Umbilical cord (tissue), 2 donors: ENCODE measurements at places on chromosomes 12 and 14. TPM values are rescaled to one million over a fixed set of nuclear protein-coding genes. Genes with fewer than 3 reads are reported as not detected.

- DNase-seq = no peak
These were observed 34.6 kb downstream of the CEP128 start for GRCh38 chr14:80906946-80907345.

DNA sequence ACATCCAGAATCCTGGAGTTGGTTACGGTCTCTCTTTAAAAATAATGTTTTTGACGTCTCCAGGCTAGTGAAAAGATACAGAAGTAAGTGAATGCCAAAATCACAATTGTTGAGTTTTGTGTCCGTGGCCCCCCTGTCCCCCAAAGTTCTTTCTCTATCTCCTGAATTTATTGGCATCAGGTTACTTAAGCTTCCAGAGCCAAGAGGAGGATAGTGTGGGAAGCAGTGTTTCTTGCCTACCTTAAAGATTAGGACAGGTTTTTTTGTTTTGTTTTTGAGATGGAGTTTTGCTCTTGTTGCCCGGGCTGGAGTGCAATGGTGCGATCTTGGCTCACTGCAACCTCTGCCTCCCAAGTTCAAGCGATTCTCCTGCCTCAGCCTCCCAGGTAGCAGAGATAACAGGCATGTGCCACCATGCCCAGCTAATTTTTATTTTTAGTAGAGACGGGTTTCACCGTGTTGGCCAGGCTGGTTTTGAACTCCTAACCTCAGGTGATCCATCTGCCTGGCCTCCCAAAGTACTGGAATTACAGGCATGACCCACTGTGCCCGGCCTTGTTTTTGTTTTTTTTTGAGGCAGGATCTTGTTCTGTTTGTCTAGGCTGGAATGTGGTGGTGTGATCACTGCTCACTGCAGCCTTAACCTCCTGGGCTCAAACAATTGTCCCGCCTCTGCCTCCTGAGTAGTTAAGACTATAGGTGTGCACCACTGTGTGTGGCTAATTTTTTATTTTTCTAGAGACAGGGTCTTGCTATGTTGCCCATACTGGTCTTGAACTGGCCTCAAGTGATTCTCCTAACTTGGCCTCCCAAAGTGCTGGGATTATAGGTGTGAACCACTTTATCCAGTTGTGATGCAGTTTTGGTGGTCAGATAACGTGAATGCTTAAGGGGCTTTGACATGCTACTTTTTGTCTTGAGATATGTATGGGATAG, 5.4 kb downstream of the SRSF5 start:
- DNase-seq = no peak

DNA sequence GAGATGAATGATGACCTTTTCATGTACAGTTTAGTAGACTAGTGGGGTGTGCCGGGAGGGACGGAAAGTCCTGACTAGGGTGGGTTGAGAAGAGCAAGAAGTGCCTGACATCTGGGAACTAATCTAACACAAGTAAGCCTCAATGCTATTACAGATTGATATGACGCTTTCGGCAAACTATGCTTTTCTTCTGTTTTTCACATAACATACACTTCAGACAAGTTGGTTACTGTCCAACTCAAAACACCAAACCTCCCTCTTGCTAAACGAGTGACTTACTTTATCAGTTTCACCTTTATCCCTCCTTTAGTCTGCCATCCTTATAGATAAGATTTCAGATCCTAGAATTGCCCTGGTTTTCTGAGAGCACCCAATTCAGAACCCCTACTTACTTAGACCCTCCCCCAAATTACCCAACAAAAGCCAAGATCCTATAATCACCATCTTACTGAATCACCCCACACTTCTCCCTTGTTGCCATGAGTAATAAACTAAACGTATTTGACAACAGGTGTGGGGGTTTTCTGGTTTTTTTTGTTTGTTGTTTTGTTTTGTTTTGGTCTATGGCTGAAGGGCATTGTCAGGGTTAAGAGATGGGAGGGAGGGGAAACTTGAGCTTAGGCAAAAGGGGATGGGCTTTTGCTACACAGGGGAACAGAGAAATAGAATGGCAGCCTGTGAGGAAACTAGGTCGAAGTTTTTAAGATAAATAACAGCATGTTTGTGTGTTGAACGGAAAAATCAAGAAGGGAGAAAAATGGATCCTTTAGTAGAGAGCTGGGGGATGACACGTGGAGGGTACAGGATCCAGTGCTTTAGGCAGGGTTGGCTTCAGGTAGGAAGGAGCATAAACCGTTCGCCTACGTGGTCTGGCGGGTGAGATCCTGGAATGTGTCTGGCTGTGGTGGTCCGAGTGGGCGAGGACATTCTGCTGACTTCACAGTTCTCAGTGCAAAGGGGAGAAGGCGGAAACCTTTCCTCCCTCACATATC, 6.1 kb upstream of the PSMA3 start:
- peak; percentile 70 for DNase-seq

- no peak for DNase-seq
These were observed 348.3 kb upstream of the SFSWAP start for GRCh38 chr12:131362291-131363211.

DNA sequence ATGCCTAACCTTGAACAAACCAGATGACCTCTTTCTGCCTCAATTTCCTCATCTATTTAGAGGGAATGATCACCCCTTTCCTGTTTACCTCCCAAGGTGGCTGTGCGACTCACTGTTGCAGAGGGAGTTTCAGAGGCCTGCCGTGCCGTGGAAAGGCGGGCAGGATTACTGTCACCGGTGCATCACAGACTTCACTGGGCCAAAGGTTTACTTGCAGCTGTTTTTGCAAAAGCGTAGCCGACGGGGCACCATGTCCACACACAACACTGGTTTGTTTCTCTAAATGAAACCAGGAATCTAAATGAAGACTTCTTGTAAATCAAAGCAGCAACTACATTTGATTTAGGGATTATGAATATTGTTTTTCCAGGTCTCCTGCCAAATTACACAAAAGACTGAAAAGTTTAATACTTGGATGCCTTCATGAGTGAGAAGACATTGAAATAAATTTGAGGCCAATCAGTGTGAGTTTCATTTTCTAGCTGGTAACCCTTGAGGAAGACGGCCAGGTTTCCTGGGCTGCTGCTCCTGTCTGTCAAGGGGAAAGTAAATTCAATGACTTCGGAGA, 696.1 kb upstream of the TMEM132C start:
- no peak for DNase-seq

GRCh38 chr14:100603341-100604120, 16.3 kb upstream of the BEGAIN start:
- no peak for DNase-seq

GRCh38 chr14:24761141-24761540, 127.2 kb upstream of the GZMB start:
- DNase-seq = no peak

- DNase-seq = no peak
These were observed 81.2 kb downstream of the PCNX1 start for GRCh38 chr14:70988452-70988851.

GRCh38 chr14:59406454-59407245, 58.5 kb downstream of the GPR135 start:
- DNase-seq = peak; percentile 59

GRCh38 chr12:131380220-131380964, 330.5 kb upstream of the SFSWAP start:
- no peak for DNase-seq

DNA sequence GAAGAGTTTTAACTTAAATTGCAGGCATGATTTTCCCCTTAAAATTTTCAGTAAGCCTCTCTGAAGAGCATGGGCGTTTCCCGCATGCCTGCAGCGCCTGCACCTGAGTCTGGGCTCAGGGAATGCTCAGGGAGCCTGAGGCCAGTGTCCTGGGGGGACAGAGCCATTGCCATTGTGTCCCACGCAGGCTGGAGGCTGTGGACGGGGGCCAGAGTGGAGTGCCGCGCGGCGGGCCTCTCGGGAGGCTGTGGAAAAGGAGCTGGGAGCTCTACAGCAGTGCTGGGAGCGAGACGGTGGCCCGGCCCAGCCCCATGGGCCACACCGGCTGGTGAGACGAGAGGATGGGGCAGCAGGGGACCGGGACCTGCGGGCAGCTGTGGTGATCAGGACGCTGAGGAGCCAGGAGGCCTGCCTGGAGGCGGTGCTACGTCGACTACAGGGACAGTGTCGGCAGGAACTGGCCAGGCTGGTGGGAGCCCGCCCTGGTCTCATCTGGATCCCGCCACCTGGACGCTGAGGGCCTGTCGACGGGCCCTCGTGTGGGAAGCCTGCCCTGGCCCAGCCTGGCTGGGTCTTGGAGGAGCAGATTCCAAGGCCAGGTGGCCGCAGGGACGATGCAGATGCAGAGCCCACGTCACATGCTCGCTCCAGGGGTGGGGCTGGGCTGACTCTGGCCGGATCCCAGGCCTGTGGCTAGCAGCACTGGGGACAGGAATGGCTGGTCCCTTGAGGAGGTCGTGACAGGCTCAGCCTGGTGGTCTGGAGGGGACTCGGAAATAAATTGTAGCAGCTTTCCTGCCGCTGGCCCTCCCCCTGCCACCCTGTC, 7.6 kb downstream of the TEDC1 start:
- DNase-seq = no peak

GRCh38 chr12:92312463-92312964, 166.9 kb upstream of the BTG1 start:
- DNase-seq = no peak

GRCh38 chr12:96489392-96490056, at the start of gene CFAP54:
CFAP54 (plus strand) TSS chr12:96489577; CDS start chr12:96489610, 33 bp downstream.
- peak; percentile 97 for DNase-seq

DNA sequence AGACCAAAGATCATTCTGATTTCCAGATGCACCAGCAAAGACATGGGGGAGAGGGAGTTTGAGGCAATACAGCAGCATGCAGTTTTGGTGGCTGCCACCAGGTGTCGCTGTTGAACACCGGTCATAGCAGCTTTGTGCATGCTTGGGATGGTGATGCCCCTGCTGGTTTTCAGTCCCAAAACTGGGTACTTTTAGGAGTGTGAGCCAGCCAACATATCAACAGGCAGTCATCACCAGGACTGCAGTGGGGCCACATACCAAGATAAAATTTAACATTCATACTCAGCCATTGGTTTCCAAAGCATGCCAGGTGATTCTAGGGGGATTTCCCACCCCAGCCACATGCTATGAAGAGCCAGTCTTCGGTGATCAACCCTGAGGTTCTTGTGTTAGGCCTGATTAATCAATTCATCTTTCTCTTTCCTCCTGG, 64.2 kb downstream of the PHETA1 start:
- DNase-seq = no peak

DNA sequence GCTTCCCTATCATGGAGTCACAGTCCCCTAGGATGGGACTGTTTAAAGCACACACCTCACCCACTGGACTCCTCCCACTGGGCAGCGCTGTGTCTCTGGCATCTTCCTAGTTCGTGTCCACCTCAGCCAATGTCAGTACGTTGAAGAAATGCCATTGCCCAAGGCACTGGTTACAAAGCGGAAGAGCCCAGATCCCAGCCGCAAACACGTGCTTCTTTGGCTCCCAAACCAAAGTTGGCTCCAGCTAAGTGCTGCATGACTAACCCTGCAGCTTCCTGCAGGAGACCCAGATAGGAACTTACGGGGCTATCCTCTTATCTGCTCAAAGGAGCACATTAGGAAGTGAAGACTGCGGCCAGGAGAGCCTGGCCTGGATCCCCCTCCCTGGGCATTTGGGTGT, 9.3 kb downstream of the SYNE3 start:
- peak; percentile 72 for DNase-seq

GRCh38 chr12:104673696-104674482, 217.1 kb downstream of the CHST11 start:
- peak; percentile 40 for DNase-seq

DNA sequence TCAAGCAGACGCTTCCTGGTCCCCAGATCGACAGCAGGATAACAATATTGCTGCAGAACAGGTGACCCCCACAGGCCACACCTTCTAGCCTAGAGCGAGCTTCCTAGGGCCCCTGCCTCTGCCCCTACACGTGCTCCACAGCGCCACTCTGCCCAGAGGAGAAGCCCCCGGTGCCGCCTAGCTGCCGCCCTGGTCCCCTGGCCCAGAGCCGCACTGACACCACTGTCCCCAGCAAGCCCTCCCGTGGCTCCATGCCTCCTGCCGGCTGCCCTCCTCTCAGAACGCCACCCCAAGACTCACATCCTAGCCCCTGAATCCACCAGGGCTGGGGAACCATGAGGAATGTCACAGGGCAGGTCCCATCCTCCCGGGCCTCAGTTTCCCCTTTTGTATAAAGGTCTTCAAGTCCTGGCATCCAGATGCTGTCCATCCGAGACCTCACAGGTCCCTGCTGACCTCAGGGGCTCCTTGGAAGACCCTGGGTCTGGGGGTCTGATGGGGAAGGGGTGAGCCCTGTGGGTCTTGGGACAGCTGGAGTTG, 31.0 kb downstream of the JAG2 start:
- no peak for DNase-seq

- peak; percentile 33 for DNase-seq
These were observed 42.9 kb downstream of the WNK1 start for GRCh38 chr12:795305-795704.

GRCh38 chr12:27164330-27165040, 79.6 kb upstream of the STK38L start:
- no peak for DNase-seq

GRCh38 chr12:3128498-3129293, 51.5 kb downstream of the TSPAN9 start:
- no peak for DNase-seq

- no peak for DNase-seq
These were observed 28.9 kb downstream of the PNMA1 start for GRCh38 chr14:73685328-73685727.

The ZBTB42 gene
- 3.9 TPM for total RNA-seq

The WBP11 gene
- total RNA-seq = 18.5 TPM

The PMCH gene
- total RNA-seq = 0.96 TPM

The PDE3A gene
- total RNA-seq = 82.6 TPM

The OAS1 gene
- total RNA-seq = 27.9 TPM

The EGLN3 gene
- 121 TPM for total RNA-seq

The CYP27B1 gene
- total RNA-seq = not detected

The DPF3 gene
- 4.6 TPM for total RNA-seq

The CLEC9A gene
- 36.4 TPM for total RNA-seq

The NXPH4 gene
- not detected for total RNA-seq

The DEGS2 gene
- not detected for total RNA-seq

The TAS2R50 gene
- total RNA-seq = 5.8 TPM

The RASAL1 gene
- 0.24 TPM for total RNA-seq

The TTC9 gene
- 0.96 TPM for total RNA-seq

The LRRIQ1 gene
- total RNA-seq = 30.8 TPM
